ENCODE measurements at places on chromosomes 2 and 18.

DNA sequence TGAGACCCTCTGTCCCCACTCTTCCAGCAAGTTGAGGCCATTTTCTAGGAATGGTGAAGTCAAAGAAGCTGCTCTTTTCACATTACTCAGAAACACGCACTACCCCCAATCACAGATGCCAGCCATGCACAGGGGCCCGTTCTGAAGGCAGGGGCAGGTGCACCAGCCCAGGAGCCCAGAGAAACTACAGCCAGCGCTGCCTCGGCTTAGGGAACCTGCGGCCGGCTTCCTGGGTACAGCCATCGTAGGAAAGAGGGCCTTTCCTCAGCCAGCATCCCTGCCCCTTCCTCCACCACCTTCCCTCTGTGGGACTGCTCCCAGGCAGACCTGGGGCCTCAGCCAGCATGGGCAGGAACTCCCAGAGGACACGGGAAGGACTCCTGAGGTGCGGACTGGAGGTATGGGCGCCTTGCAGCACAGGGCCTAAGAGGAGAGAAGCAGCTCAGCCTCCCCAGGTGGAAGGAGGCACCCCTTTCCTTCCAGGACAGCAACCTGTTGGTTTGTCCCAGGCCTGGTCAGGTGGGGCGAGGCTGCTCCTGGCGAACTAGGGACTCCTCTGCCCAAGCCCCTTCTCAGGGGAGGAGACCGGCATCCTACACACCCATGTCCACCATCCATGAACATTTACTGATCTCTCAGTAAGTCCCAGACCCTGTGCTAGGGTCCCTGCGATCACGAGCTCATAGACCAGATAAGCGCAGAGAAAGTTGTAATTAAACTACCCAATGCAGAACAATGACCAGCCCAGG lies 99.0 kb upstream of the ID2 start:
- no peak for DNase-seq

GRCh38 chr18:23320709-23321236 lies 132.3 kb upstream of the RIOK3 start:
- no peak for DNase-seq

DNA sequence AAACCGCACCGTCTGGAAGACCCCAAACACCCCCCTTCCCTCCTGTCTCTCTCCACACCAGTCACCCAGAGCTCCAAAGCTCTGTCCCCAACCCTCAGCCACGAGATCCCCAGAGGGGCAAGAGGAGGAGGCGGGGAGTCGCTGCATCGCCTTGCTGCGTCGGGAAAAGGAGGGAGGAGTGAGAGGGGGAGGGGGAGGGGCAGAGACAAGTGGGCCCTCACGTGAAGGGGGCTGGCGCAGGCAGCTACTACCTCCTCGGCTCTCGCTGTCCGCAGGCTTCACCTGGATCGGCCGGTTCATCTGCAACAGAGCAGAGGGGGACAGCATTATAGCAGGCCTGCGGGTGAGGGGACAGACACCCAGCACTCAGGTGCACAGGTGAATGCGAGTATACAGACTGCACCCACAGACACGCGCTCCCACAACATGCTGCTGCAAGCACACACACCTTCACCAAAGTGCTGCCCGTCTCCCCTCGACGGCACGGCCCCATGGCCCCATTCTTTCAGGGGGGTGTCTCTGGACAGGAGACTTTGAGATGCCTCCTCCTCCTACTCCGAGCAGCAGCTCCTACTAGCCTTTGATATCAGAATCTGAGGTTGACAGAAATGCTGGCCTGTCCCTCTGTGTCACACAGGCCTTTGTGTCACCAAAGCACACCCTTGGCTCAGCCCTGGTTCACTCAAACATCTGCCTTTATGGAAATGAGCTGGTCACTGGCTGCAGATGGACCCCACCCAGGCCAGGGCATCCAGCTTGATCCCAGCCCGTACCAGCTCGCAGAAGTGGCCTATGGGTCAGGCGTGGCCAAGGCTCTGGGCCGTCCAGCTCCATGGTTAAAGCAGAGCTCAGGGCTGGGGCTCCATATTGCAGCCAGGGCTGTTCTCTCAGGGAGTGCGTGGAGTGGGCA lies 243.8 kb downstream of the CELF4 start:
- no peak for DNase-seq

DNA sequence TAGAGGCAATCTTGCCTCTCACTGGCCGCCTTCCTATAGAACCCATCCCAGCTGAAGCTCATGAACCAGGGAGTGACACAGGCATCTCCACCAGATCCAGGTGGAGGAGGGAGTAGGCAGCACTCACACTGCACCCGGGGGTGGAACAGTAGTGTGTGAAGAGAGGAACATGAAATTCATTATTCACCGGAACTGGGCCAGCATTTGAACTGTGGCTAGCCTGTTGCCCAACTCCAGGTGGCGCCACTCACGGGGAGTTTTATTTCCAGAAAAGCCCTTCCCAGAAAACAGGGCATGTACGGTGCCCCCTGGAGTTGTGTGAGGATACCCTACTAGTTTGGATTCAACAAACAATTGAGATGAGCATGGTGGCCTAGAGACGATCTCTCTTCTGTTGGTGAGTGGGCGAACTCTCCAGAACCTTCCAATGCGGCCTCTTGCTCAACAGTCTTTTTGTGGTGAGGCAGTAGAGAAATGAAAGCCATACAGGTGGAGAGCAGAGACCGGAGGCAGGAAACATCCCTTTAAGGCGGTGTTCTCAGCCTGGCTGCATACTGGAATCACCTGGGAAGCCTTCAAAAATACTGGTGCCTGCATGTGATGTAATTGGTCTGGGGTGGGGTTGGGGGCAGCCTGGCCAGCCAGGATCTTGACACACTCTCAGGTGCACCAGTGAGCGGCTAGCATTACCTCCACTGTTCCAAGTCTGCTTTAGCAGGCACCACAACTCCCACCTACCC lies 73.5 kb upstream of the NEDD4L start:
- no peak for DNase-seq

DNA sequence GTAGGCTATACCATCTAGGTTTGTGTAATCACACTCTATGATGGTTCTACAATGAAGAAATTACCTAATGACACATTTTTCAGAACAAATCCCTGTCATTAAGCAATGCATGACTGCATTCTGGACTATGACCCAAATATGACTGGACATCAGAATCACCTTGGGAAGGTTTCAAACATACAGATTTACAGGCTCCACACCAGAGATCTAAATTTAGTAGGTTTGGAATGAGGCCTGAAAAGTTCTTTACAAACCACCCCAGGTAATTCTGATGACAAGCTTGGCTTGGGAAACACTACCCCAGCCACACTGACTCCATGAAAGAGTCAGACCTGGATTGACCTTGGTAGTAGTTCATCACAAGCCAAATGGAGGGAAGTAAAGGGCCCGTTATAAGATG lies 52.2 kb upstream of the NFE2L2 start:
- no peak for DNase-seq

GRCh38 chr2:71674158-71674851 lies 220.9 kb downstream of the DYSF start:
- DNase-seq, result no peak

GRCh38 chr2:47000679-47001075 lies 85.1 kb upstream of the MCFD2 start:
- DNase-seq, result no peak

DNA sequence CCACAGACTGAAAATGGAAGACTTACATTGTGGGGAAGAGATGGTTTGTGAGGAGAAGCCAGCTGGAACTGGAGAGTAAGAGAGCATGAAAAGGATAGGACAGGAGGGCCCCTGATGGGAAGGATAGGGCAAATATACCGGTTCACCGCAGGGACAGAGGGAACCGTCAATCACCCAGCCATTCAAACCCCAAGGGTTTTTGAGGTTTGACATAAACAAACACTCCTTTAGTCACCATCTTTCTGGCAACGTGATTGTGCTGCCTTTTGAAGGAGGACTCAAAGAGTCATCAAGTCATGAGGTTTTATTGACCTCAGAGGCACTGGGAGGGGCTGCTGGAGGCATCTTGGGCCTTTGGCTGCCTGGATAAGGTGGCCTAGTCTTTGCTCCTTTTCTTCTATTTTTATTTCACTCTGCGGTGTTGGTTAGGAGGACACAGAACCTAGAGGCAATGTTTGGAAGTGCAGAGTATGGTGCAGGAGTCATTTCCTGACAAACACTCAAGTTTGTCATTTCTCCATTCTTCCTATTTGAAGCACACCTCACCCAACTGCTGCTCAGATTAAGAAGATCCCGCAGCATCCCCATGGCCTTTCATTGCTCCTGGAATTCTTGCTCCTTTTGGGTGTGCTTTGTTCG lies 487.3 kb upstream of the SPRED2 start:
- no peak for DNase-seq

GRCh38 chr2:4291430-4291829 lies 588.1 kb downstream of the DCDC2C start:
- DNase-seq, result no peak

DNA sequence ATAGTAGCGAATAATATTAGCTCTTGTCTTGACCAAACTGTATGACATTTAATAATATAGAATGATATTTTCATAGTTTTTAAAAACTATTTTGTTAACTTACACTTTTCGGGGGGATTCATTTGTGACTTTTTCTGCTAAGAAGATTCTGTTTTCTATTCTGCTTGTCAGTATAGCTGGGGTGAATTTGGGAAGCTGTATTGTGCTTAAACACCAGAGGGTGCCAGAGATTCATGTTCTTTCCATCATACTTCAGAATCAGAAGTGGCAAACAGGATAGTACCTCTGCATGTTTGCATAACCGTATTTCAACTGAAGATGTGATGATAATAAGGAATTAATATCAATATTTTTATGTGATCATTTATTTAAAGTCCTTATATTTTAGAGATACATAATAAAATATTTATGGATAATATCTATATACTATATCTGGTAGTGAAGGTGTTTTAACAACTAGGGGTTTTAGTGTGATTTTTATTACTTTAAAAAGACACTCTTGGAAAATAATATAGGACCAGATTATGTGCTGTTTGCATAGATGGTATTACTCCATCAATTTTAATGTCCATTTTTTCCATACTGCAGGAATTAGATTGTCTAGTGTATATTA lies 81.0 kb downstream of the TAF4B start:
- no peak for DNase-seq

GRCh38 chr2:241010531-241011295 lies 12.3 kb downstream of the SNED1 start:
- no peak for DNase-seq

DNA sequence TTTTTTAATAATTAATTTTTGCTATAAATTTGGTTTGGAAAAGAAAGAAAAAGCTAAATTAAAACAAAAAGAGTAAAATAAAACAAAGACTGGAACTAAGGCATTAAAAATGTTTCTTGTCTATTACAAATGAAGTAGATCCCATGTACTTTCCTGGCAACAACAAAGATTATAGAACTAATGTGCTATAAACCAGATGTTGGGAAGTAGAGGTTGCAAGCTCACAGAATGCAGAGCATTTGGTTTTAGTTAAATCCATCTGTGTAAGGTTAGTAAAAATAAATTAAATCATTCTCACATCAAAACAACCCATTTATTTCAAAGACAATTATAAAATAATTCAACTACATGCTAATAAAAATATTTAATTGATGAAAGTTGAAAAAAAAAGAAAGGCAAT lies 157.2 kb upstream of the ZC3H15 start:
- no peak for DNase-seq

- DNase-seq, result no peak
These were observed 140.7 kb downstream of the ACOXL start for GRCh38 chr2:110873056-110873502.

GRCh38 chr2:210421916-210422315 lies 54.6 kb downstream of the LANCL1 start:
- no peak for DNase-seq

DNA sequence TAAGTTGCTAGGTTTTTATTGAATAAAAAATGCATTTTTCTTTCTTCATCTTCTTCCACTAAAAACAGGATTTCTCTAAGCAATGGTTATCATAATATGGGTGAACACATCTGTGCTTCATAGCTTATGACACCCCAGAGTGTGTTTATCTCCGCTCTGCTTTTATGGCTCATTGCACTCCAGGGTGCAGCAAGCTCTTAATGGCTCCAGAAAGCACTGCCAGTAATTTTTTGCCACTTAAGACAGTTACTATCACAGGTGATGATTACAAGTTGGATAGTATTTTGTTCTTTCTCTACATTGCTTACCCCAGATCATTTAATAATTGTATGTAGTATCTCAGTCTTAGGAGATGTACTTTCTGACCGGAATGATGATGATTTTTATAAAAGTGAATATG lies 239.3 kb upstream of the CDH20 start:
- DNase-seq, result no peak

DNA sequence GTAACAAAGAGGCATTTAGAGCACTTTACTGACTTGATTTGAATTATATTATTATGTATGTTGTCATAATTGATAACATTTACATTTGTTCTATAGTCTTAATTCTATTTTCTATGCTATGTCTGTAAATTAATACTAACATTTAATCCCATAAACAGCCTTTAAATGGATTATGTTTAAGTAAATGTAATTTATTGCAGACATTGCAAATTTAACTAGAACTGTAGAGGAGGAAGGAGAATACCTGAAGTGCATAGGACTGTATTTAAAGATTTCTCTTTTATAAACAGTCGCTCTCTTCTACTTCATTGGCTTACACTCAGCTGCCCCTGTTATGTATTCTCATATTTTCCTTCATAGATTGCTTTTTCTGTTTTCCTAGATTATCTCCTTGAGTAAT lies 92.4 kb downstream of the SPAG16 start:
- DNase-seq, result no peak

DNA sequence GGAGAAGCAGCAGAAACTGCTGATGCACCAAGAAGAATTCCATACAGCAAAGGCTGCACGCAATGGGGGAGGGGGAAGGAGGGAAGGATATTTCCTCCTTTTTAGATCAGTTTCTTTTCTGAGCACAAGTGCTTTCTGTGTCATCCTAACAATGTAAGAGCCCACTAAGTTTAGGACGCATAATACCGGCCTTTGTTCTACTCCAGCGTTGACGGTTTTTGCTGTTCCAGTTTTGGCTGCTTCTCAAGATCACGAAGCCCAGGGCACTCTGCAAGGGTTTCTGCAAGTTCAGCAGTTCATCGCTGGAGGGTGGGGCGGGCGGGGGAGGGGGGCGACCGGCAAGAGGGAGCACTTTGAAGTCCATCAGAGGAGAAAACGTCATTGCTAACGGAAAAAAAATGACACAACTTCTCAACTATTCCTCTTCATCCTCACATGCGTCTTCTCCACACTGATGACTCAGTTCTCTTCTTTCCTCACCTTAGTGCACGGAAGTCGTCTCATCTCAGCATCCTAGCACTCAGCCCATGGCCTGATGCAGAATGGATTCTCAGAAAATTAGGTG lies 8.7 kb downstream of the FAM178B start:
- DNase-seq, result no peak

DNA sequence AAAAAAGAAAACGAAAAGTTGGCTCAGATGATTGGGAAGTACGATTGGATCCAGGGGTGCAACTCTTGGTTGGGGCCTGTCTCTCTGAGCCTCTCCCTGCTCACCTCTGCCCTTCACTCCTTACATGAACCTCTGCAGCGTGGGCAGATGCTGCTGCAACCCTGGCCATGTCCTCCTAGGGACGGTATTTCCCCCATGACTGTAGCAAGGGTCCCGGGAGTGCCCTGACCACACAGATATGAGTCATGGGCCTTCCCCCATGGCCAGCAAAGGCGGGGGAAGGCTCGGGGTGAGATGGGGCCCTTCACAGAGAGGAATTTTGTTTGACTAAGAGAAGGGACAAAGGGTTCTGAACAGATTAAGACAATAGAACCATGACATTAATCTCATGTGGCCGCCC lies 129.0 kb downstream of the NCK2 start:
- DNase-seq, result no peak

GRCh38 chr2:47784352-47784851 lies 1.5 kb downstream of the MSH6 start:
- DNase-seq, result no peak
